B cell (primary cell): ENCODE measurements at places on chromosomes 5 and 9. TPM values are rescaled to one million over a fixed set of nuclear protein-coding genes. Genes with fewer than 3 reads are reported as not detected.

Gene CCDC171
- total RNA-seq, result 5.1 and 6.3 TPM in 2 replicates

Gene IFNB1
- total RNA-seq, result not detected in 2 replicates

Gene LRRC70
- 2.2 and 2.3 TPM in 2 replicates for total RNA-seq

- no peaks in the 10 kb centered on the region for H3K27me3 ChIP-seq
- peaks cover 2% of the 10 kb centered on the region for H3K4me1 ChIP-seq
- DNase-seq, result no peak
- H3K36me3 ChIP-seq, result no peaks in the 10 kb centered on the region
- no peak overlapping the region for H3K27ac ChIP-seq
Measured at GRCh38 chr5:154505567-154505966, 27.5 kb upstream of the HAND1 start.

- DNase-seq, result no peak
- no peak overlapping the region for H3K4me3 ChIP-seq
- no peaks in the 10 kb centered on the region for H3K27me3 ChIP-seq
- no peaks in the 10 kb centered on the region for H3K4me1 ChIP-seq
Measured at GRCh38 chr5:106875591-106876297, 795.0 kb downstream of the EFNA5 start.

GRCh38 chr5:32714836-32715235 lies 3.7 kb downstream of the NPR3 start:
- peaks cover 30% of the 10 kb centered on the region for H3K4me1 ChIP-seq
- no peak overlapping the region for H3K4me3 ChIP-seq
- DNase-seq, result no peak
- H3K27ac ChIP-seq, result no peak overlapping the region

GRCh38 chr9:6680797-6681146 lies 35.2 kb upstream of the GLDC start:
- H3K27me3 ChIP-seq, result no peaks in the 10 kb centered on the region
- H3K27ac ChIP-seq, result peak overlapping the region; percentile 97
- H3K4me1 ChIP-seq, result peaks cover 27% of the 10 kb centered on the region
- no peaks in the 10 kb centered on the region for H3K36me3 ChIP-seq

DNA sequence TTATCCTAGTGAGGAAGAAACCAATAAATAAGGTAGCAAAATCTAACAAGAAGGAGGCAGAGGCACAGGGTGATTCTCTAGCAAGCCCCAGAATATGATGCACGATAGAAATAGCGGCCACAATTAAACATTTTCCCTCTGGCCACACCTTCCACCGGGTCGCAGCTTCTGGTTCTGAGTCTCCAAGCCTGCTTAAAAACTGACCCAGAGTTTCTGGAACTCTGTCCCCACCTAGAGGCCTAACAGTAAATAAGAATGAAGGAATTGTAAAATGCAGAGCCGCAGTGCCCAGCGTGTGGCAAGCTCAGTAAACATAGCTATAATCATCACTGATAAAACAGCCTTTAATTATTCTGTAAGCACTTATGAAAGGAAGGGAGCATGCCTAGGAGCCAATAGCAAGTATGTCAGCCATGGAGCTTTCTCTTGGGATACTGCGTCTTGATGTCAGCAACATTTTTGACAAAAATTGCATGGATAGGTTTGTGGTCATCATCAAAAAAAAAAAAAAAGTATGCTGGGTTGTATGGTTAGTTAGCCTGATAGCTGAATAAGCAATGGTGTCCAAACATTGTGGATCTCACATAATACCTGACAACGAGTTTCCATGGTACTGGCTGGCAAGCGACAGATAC lies 465.5 kb downstream of the DNAH5 start:
- no peaks in the 10 kb centered on the region for H3K36me3 ChIP-seq
- no peaks in the 10 kb centered on the region for H3K4me1 ChIP-seq
- no peak for DNase-seq
- H3K27ac ChIP-seq, result no peak overlapping the region
- no peaks in the 10 kb centered on the region for H3K27me3 ChIP-seq

DNA sequence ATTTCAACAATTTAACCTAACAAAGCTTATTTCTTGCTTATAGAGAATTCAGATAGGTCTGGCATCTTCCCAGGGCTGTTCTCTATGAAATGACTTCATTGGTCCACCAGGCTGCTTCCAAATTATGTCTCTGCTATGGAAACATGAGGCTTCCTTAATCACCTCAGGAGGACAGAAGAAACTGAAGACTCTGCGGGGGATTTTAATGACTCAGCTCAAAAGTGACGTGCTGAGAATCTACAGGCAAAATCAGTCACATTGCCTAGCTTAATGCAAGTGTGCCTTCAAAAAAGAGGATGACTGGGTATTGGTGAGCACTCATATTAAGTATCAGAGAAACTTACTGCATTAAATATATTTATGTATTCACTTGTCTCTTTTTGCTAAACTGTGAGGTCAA lies 315.5 kb upstream of the RGMB start:
- no peaks in the 10 kb centered on the region for H3K4me1 ChIP-seq
- H3K4me3 ChIP-seq, result no peak overlapping the region
- DNase-seq, result no peak
- no peak overlapping the region for H3K27ac ChIP-seq
- no peaks in the 10 kb centered on the region for H3K27me3 ChIP-seq

DNA sequence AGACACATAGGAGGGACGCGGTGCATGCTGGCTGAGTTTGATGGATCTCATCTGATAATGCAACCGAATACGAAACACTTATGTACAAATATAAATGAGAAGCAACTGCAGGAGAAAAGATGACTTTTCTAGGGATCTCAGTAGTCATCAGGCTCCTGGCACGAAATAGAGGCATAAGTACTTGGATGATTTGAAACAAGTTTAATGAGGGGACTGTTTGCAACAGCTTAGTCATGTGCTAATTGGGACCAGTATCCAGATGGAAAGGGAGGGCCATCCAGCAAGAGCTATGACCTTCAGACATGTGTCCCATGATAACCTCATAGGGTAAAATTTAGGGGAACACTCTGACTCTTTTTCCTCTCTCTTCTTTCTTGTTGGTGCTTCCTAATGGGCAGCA lies 123.0 kb downstream of the EGFLAM start:
- H3K4me1 ChIP-seq, result no peaks in the 10 kb centered on the region
- no peak for DNase-seq
- no peak overlapping the region for H3K4me3 ChIP-seq
- H3K36me3 ChIP-seq, result no peaks in the 10 kb centered on the region
- peaks cover 19% of the 10 kb centered on the region for H3K27me3 ChIP-seq

DNA sequence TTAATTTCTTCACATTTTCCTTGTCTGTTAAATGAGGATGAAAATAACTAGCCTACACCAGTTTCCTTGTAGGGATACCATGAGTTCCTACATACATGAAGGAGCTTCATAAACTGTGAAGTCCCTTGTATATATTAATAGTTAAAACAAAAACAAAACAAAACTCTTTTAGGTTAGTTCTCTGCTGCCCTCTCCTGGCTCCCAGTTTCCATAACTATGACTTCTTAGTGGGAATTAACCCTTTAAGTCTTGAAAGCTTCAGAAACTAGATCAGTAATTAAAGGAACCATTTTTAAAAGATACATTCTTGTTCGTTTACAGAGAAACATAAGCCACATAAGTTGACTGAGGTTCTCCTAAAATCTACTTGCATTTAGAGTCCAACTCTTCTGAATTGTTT lies 500.0 kb upstream of the C9orf72 start:
- H3K36me3 ChIP-seq, result no peaks in the 10 kb centered on the region
- H3K4me1 ChIP-seq, result no peaks in the 10 kb centered on the region
- H3K27ac ChIP-seq, result no peak overlapping the region
- no peaks in the 10 kb centered on the region for H3K27me3 ChIP-seq
- no peak for DNase-seq

DNA sequence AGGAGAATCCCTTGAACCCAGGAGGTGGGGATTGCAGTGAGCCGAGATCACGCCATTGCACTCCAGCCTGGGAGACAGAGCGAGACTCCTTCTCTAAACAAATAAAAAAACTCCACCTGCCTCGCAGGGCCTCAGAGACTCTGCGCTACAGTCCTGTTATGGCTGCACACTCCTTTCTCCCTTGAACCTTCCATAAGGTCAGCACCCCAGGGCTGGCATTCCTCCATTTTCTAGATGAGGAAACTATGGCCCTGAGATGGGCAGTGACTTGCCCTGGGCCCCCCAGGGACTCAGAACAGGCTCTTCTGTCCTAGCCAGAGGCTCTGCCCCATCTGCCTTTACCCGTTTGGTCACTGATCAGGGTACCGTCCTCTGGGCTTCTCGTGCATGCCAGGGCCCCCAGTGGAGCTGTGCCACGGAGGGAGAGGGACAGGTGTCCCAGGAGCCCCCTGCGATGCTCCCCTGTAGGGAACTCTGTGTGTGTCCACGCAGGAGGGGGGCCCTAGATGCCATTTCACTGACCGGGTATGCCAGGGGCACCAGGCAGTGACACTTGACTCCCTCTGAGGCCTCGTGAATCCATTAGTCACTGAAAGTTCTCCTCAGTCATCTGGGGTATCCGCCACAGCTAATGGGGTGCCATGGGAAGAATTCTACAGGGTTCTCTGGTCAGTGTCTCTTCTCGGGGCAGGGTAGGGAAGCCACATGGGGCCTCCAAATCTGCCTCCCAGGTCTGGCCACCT lies 16.2 kb downstream of the RALGDS start:
- DNase-seq, result no peak
- peaks cover 76% of the 10 kb centered on the region for H3K36me3 ChIP-seq
- no peak overlapping the region for H3K4me3 ChIP-seq

GRCh38 chr5:150112201-150113046 lies 26.1 kb upstream of the CSF1R start:
- DNase-seq, result no peak
- H3K4me3 ChIP-seq, result no peak overlapping the region
- no peaks in the 10 kb centered on the region for H3K4me1 ChIP-seq
- no peaks in the 10 kb centered on the region for H3K36me3 ChIP-seq
